Activated naive CD4-positive, alpha-beta T cell (primary cell): ENCODE measurements at places on chromosomes 2 and 18.

DNA sequence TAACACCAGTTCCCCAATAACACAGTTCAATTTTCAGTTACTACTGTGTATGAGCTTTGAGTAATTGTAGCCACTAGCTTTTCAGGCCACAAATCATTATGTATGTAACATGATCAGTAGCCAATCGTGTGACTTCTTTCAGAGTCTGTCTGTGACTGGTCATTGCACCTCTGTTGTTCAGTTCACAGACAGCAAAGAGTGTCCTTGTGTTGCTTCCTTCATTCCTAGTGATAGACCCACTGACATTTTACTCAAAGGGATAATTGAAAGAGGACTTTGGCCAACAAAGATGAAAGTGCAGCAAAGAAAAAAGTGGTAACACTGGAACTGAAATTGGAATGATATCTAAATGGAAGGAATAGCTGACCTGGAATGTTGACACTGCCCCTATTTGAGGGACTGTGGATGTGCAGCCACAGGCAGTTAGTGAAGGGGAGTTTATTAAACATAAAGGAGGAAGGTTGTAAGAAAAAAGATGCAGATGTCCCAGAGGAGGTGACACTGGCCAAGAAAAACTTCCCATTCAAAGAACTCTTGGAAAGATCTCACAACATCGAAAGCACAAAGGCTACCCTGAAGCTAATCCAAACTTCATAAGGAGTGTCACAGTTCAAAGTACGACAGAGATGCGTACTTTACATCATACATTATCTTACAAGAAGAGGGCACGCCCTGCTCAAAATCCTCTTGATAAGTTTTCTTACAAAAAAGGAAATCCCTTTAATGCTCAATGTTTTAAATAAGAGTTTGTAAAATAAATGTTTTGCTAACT is 19.3 kb downstream of the TTC39C start:
- DNase-seq = no peak

- no peak for DNase-seq
These were observed 274.6 kb downstream of the LRATD1 start for GRCh38 chr2:14907014-14907612.

GRCh38 chr2:99864561-99865553 is 277.5 kb downstream of the AFF3 start:
- DNase-seq = no peak

DNA sequence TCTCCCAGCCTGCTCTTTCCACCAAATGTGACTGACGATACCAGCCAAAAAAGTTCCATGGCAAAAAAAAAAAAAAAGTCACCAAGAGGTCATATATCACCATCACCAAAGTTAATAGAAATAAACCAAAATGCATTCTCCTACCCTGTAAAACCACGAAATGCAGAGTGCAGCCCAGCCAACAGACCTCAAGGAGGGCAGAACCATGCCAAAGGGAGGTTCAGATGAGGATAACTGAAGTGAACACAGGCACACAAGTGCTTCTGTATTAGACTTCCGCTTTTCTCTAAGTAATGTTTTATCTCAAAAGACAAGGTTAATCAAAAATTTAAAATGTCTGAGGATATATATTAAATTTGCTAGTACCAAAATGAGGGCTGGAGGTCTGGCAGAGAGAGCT is 5.5 kb downstream of the SERPINE2 start:
- no peak for DNase-seq

DNA sequence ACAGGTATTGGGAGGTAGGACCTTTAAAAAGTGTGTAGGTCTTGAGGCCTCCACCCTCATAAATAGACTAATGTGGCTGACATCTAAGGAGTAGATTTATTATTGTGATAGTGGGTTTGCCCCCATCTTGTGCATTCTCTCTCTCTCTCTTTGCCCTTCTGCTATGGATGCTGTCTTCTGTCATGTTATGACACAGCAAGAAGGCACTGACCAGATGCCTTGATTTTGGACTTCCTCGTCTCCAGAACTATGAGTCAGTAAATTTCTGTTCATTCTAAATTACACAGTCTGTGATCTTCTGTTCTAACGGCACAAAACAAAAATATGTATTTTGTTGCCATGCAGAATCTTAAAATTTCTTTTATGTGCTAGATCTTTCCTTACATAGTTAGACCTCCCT is 66.9 kb downstream of the ATAD2B start:
- DNase-seq = no peak

- DNase-seq = no peak
These were observed 45.4 kb downstream of the CHN1 start for GRCh38 chr2:174959787-174960186.

GRCh38 chr2:27471961-27472360 is 17.6 kb downstream of the IFT172 start:
- DNase-seq = no peak

DNA sequence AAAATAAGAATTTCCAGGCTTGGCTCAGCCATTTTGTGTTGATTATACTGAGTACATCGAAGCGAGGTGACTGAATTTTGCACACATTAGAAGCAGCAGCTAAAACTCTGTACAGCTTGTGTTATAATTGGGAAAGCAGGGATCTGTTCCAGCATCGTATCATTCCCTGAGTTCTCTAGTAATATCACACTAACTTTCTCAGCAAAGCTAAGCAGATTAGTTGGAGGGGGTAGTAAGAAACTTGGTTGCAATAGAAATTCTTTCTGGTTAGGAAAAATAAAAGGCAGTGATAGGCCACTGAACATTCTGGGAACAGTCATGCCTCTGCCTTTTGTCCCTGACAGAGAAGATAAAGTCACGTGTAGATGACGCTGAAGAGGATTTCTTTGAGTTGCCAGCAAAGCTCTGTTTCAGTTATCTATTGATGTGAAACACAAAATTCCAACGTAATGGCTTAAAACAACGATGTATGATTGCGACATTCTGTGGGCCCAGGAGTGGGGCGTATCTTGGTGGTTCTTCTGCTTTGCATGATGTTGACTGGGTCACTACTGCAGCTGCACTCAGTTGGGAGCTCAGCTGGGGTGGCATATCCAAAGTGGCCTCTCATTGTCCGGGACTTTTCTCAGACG is 202.1 kb upstream of the MEX3C start:
- no peak for DNase-seq

DNA sequence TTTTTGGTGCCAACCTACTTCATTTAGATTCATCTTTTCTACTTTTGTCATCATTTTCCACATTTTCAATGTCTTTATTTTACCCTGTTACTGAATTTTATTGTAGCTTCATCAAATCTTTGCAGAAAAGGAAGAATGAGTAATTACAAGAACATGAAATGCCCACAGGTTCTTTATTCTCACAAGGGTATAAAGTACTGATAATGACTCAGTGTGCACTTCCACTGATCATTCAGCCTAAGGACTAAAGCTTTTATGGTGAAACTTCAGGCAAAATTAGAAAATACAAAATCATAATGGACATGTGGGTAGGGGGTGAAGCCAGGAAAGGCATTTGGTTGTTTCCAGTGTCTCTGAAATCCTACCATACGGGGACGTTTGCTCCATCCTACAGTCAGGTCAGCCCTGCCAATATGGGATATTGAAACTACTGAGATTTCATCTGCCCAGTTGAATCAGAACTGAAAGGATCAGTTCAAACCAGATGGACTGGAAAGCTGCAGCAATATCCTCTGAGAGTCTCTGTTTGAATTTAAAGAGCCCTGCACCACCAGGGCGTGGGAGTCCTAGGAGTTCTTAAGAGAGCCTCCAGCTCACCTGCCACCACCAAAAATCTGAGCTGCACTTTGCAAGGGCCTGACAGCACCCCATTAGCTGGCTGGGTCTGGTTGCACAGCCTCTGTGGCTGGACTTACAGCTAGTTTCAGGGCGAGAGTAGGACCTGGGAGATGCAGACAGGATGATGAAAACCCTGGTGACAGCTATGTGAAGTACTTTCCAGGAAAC is 390.4 kb downstream of the CMPK2 start:
- no peak for DNase-seq

DNA sequence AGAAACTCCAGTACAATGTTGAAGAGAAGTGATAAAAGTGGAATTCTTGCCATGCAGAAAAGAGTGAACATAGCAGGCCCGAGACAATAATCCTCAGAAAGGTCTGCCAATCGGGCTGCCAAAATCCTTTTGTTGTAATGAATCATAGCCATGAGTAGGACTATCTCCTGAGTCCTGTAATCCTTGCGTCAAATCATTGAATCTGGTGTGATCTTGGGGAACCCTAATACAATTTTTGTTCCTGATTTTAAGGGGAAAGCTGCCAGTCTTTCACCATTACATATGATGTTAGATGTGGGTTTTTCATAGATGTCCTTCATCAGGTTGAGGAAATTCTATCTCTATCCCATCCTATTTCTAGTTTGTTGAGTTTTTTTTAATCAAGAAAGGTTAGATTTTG is 2.2 kb downstream of the TPGS2 start:
- no peak for DNase-seq

DNA sequence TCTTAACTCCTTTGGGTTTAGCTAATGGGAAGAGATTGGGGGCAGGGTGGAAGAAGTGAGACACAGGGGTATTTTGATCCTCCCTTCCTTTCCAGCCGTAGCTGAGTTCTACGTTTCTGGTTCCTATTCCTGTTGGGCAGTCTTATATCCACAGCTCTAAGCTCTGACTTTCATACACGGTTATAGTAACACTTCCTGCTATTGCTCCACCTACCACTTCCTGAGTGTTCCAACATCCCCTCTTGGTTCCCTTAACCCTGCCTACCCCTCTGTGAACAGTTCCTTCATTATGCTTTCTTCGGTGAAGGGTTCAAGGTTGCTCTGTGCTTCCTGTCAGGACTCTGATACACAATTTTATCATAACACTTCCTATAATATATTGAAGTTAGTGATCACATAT is 205.1 kb downstream of the DNAH7 start:
- DNase-seq = no peak

GRCh38 chr2:210318891-210319290 is 3.9 kb upstream of the MYL1 start:
- DNase-seq = no peak

GRCh38 chr2:172861098-172861497 is 125.5 kb downstream of the RAPGEF4 start:
- no peak for DNase-seq

DNA sequence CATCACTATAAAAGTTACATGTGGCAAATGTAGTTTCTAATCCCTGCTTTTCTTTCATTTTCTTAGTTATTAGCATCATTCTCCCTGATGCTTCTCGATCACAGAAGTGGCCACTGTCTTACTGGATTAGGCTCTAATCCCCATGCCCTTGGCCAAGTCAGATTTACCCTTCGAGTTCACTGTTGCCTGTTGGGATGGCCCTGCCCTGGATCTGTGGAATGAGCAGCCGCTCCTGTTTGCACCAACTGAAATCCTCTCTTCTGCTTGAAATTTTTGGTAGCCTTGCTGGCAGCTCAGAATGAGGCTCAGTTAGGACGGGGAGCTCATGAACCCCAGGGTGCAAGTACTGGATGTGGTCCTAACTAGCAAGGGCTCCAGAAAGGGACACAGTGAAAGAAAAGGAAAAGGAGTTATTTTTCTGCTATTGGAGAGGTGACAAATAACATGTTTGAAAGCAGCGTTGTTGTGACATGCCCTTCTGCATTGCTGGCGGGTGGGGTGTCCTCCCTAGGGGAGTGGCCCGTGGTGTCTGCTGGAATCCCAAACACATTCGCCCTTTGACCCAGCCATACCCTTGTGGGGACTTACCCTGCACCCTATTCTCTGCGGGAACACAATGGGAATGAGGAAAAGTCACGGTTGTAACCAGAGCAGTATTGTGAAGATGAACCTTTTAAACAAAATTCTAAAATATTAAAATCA is 34.5 kb downstream of the RBFA start:
- DNase-seq = no peak

- DNase-seq = no peak
These were observed 7.8 kb upstream of the DYNC2LI1 start for GRCh38 chr2:43766006-43766405.

DNA sequence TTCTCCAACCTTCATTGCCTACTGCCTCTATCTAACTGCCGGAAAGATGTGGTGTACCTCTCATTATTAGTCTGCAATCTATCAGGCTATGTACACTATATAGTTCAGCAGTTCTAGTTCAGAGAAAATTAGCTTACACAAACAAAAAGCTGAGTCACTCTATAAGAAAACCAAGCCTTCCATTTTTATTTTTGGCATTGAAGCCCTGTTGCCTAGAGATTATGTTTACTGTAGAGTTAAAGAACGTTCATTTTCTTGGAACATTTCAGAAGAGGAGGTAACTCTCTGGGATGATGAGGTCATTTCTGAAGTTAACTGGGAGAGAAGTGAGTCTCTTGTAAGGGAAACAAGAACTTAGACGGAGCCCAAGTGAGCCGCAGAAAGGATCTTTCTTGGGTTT is 133.5 kb downstream of the FAM124B start:
- no peak for DNase-seq

GRCh38 chr2:26251893-26252292 is 7.2 kb downstream of the HADHB start:
- DNase-seq = no peak

- DNase-seq = no peak
These were observed 3.5 kb upstream of the GDF7 start for GRCh38 chr2:20663196-20664070.

DNA sequence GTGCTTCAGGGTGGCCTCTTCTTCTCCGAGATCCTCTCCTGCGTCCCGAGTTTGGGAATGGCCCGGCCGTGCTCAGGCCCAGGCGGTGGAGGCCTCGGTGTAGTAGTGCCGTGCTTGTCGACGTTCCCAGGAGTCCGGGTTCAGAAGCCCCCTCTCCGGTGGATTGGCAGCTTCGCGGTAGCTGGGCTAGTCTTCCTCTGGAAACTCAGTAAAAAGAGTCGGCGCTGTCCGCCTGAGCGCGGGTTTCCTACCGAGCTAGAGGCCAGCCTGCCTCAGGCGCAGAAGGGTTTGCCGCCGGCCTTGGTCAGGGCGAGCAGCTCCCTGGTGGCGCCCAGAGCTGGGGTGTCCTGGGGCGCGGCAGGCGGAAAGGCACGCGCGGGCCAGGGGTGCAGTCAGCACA is 3.2 kb downstream of the RALBP1 start:
- no peak for DNase-seq

DNA sequence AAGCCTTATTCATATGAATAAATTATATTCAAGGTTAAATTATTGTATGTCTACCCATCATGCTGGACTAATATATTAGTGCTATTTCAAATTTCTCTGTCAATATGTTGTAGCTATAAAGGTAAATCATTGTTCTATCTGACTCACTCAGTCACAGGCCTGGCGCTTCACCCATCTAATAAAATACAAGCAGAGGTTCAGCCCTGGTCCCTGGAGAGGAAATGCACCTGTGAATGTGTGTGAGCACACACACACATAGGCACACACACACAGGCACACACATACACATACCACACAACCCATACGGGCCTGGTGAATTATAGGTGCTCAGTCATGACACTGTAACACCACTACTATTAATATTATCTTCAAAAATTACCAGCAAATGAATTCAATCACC is 1396.1 kb downstream of the DPP10 start:
- DNase-seq = no peak

DNA sequence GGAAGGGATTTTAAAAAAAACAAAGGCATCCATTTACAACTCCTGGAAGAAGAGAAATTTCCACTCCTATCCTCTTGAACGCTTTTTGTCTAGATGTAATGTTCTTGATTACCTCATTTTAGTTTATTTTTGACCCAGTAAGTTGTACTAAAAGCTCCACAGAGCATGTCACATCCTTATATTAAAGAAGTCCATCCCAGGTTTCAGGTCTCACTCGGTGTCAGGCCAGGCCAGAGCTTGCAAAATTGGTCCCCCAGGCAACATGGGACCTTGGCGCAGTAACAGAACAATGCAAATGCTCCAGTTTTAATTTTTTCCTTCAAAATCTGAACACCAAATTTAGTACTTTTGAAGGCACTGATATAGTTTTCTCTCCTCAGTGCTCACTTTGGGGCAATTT is 218.4 kb upstream of the REV1 start:
- DNase-seq = no peak

GRCh38 chr2:182864949-182865570 is 1.4 kb downstream of the FRZB start:
- DNase-seq = no peak
